ENCODE measurements at places on chromosomes 7 and 10. TPM values are rescaled to one million over a fixed set of nuclear protein-coding genes. Genes with fewer than 3 reads are reported as not detected.
A peak's percentile ranks its signal among the peaks of the same experiment; 100 is the strongest.

DNA sequence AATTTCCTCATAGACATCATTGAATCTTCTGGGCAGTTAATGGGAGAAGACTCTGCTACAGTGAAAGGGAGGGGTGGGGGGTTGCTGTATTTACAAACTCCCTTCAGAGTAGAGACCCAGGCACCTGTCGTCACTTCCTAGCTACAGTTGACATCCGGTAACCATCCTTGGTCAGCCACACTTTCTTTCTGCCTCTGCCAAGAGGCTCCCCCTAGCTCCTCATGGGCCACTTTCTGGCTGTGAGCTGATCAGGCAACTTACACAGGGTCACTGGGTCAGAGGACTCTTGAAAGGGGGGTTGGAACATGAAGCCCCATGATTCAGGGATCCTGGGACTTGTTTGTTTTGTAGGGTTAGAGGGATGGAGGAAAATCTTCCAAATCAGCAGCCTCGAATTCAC lies 1.2 kb downstream of the TECPR1 start:
- H3K36me3 ChIP-seq = no peaks in the 10 kb centered on the region
- peak overlapping the region; percentile 55 for H3K4me3 ChIP-seq
- no peak for DNase-seq
- H3K27ac ChIP-seq = peak overlapping the region; percentile 85
- H3K27me3 ChIP-seq = no peaks in the 10 kb centered on the region
- peaks cover 13% of the 10 kb centered on the region for H3K4me1 ChIP-seq

GRCh38 chr7:115128154-115128553 lies 206.3 kb downstream of the MDFIC start:
- no peaks in the 10 kb centered on the region for H3K36me3 ChIP-seq
- no peaks in the 10 kb centered on the region for H3K4me1 ChIP-seq
- no peak for DNase-seq
- H3K27ac ChIP-seq = no peak overlapping the region

DNA sequence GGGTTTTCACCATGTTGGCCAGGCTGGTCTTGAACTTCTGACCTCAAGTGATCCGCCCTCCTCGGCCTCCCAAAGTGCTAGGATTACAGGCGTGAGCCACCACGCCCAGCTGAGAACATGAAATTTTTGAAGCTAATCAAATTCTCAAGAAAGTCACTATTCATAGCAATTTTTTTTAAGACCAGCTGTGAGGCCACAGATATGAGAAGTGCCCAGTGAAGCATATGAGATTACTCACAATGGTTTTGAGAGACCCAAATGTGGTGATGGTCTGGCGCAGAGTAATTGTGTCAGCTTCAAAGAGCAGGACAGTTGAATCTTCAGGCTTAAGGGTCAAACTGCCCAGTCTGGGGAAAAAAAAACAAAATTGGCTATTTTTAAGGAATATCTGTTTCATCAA lies 16.2 kb downstream of the NCOA4 start:
- no peaks in the 10 kb centered on the region for H3K27me3 ChIP-seq
- peaks cover 11% of the 10 kb centered on the region for H3K4me1 ChIP-seq
- no peak overlapping the region for H3K4me3 ChIP-seq
- H3K27ac ChIP-seq = no peak overlapping the region
- DNase-seq = no peak

- DNase-seq = peak; percentile 2
- H3K4me1 ChIP-seq = peaks cover 5% of the 10 kb centered on the region
- no peak overlapping the region for H3K27ac ChIP-seq
- no peaks in the 10 kb centered on the region for H3K27me3 ChIP-seq
- no peak overlapping the region for H3K4me3 ChIP-seq
Measured at GRCh38 chr10:131888186-131888604, 12.6 kb upstream of the PPP2R2D start.

DNA sequence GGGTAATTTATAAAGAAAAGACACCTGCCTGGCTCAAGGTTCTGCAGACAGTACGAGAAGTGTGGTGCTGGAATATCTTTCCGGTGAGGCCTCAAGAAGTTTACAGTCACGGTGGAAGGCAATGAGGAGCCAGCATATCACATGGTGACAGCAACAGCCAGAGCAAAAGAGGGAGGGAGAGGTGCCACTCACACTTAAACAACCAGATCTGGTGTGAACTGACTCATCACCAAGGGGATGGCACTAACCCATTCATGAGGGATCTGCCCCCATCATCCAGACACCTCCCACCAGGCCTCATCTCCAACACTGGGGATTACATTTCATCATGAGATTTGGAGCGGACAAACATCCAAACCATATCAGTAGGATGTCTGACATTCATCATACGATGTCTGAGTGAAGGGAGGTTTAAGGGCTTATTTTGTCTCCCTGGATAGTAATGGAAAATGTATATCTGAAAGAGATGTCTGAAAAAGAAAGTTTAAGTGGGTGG lies 23.5 kb upstream of the KBTBD2 start:
- no peaks in the 10 kb centered on the region for H3K4me1 ChIP-seq
- DNase-seq = no peak
- H3K27me3 ChIP-seq = no peaks in the 10 kb centered on the region
- H3K27ac ChIP-seq = no peak overlapping the region

- peak; percentile 19 for DNase-seq
- H3K36me3 ChIP-seq = no peaks in the 10 kb centered on the region
- no peak overlapping the region for H3K4me3 ChIP-seq
- H3K27me3 ChIP-seq = no peaks in the 10 kb centered on the region
- peak overlapping the region; percentile 21 for H3K27ac ChIP-seq
Measured at GRCh38 chr10:96093948-96094347, 36.1 kb upstream of the ZNF518A start.

- no peak overlapping the region for H3K27ac ChIP-seq
- H3K4me3 ChIP-seq = no peak overlapping the region
- no peaks in the 10 kb centered on the region for H3K36me3 ChIP-seq
Measured at GRCh38 chr7:51198654-51199053, 118.0 kb downstream of the COBL start.

DNA sequence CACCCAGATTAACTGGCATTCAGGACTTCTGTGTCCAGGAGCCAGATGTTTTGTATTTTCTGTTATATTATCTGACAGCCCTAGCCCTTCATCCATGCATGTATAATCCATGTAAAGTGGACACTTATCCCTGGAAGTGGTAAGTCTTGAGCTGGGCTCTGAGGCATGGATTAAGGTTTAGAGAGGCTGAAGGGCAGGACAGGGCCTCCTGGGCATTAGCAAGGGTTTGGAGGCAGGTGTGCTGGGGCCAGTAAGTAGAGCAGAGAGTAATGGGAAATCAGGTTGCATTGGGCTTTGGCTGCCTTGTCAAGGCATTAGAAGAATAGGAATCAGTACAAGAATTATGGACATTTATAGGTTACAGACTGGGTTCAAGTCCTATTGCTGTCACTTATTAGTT lies 138.0 kb downstream of the DYNC1I1 start:
- no peak overlapping the region for H3K27ac ChIP-seq
- no peaks in the 10 kb centered on the region for H3K4me1 ChIP-seq
- no peaks in the 10 kb centered on the region for H3K36me3 ChIP-seq
- peaks cover 18% of the 10 kb centered on the region for H3K27me3 ChIP-seq
- no peak overlapping the region for H3K4me3 ChIP-seq
- no peak for DNase-seq

DNA sequence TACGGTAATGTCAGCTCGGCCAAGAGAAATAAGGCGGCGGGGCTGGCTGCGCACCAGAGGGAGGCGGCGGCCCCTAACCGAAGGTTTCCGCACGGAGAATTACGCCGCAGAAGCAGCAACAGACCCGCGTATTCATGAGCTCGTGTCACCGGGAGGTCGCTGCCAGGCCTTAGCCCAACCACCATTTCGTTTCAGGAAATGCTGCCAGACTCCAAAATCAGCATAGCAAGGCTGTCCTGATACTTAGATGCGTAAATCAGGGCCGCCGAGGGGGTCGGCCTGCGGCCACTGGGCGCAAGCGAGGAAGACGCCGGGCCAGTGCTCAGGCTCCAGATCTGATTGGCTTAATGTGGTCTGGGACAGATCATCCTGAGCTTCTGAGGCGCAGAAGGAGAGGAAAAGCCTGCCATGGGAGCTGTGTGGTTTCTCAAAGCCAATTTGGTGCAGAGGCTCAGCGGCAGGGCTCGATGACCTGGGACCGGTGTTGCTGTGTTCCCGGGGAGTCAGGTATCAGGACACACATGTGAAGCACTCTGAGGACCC lies 247.9 kb downstream of the BAMBI start:
- H3K4me1 ChIP-seq = no peaks in the 10 kb centered on the region
- H3K4me3 ChIP-seq = no peak overlapping the region
- H3K27ac ChIP-seq = no peak overlapping the region
- no peaks in the 10 kb centered on the region for H3K27me3 ChIP-seq

GRCh38 chr7:90660100-90660499 lies 64.0 kb downstream of the CDK14 start:
- H3K27ac ChIP-seq = no peak overlapping the region
- H3K27me3 ChIP-seq = no peaks in the 10 kb centered on the region
- DNase-seq = no peak
- H3K36me3 ChIP-seq = no peaks in the 10 kb centered on the region

DNA sequence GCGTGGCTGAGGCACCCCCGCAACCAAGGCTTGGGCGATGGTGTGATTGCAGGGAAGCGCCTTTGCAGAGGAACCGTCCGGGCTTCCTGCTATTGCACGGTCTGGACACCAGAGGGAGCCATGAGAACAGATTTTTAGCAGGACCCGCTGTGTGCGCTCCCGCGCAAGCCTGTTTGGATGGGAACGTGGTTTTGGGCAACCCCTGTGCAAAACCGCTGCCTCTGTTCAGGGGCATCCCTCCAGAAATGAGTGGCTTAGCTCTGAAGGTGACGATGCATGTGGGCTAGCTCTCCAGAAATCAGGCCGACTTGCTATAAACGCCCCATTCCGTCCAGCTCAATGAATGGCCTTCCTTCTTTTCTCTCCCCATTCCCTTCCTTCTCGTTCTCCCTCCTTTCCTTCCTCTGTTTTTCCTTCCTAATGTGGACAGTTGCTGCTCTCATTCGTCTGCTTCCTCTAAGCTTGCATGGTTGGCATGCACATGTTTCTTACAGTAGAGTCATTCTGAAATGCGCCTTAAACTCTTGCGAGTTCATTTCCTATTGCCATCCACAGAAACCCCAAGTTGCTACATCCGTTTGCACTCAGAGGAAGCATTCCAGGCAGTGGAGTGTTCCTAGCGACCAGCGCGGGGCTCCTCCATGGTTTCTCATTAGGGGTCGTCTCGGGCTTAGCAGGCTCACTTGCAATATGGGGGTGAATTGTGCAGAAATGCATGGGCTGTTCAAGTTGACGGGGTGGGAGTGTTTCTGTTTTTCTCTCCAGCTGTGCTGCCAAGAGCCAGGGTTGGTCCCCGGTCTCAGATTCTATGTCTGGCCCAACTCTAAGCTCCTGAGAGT lies 302.5 kb upstream of the GALNT17 start:
- H3K27ac ChIP-seq = no peak overlapping the region
- peak; percentile 62 for DNase-seq
- no peak overlapping the region for H3K4me3 ChIP-seq
- no peaks in the 10 kb centered on the region for H3K4me1 ChIP-seq

- no peak overlapping the region for H3K4me3 ChIP-seq
- H3K36me3 ChIP-seq = no peaks in the 10 kb centered on the region
- no peak for DNase-seq
- H3K27me3 ChIP-seq = no peaks in the 10 kb centered on the region
- H3K27ac ChIP-seq = no peak overlapping the region
Measured at GRCh38 chr7:155987681-155988235, 175.5 kb upstream of the SHH start.

DNA sequence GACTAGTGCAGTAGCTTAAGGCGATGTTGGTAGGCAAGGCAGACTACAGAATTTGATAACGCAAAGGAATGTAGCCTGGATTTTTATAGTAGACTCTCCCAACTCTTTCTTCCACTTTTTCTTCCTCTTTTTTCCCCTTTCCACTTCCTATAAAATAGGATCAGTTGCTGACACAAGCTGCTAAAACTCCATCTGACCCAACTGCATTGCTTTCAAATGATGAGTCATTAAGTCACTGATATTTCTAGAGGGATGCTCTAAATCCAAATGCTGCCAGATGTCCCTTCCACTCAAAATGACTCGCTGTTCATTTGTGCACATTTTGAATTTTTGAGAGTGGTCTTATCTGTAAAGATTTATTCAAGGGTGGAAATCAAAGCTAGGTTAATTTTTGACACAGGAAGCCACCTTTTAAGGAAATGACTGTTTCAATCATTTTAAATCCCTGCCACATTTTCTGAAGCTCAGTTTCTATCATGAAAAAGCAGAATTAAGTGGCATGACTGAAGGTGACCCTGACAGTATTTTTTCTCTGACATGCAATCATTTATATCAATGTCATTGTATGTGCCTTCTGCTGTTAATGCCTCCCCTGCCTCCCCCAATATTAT lies 25.8 kb upstream of the SFMBT2 start:
- peaks cover 6% of the 10 kb centered on the region for H3K27me3 ChIP-seq
- no peak for DNase-seq
- no peak overlapping the region for H3K27ac ChIP-seq
- no peaks in the 10 kb centered on the region for H3K36me3 ChIP-seq

DNA sequence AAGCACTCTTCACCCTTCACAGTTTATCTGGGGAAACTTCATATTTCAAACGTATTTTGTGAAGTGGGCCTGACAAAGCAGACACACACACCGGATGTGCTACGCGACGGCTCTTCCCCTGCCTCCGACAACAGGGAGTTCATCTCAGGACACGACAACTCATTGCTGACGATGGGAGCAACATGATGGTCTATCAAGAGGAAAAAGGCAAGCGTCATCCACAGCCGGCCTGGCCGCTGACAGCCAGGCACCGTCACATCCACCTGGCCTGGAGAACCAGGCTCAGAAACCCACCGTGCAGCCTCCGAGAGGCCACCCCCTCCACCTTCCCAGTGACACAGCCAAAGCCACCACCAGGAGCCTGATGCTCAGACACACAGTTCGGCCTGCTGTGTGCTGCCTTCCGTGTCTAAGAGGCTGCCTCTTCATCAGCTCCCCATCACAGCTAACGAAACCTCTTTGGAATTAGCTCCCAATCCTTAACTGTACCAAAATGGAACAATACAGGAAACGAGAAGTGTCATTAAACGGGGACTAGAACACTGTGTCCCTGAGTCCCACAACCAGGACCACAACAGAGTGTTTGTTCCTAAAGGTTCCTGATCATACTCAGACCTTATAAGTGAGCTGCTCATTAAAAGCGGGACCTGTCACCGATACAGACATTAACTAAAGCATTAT lies 76.7 kb downstream of the SFMBT2 start:
- H3K4me3 ChIP-seq = no peak overlapping the region
- H3K27me3 ChIP-seq = no peaks in the 10 kb centered on the region
- no peaks in the 10 kb centered on the region for H3K4me1 ChIP-seq
- no peak overlapping the region for H3K27ac ChIP-seq
- DNase-seq = no peak

DNA sequence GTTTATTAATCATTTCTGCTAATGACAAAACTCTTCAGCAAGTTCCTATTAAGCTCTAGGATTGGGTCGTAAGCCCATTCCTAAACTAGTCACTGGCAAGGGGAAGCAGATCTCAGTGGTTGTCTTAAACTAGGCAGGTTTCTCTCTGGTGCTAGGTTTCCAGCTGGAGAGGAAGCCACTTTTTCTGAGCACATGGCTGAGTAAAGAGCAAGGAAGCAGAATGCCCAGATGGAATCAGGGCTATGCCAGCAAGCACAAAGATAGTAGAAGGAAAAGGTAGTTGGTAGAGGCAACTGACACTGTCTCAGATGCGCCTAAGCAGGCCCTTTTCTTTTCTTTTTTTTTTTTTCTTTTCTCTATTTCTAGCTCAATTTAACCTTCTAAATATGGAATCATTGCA lies 224.9 kb downstream of the EXOC4 start:
- no peak overlapping the region for H3K4me3 ChIP-seq
- H3K27me3 ChIP-seq = no peaks in the 10 kb centered on the region
- no peaks in the 10 kb centered on the region for H3K36me3 ChIP-seq
- no peak for DNase-seq
- no peak overlapping the region for H3K27ac ChIP-seq

Gene CDK13
- 76.0 TPM for total RNA-seq

Gene AGR3
- total RNA-seq = 74.3 TPM

Gene NRG3
- total RNA-seq = 0.57 TPM

Gene SLC35G1
- total RNA-seq = 19.3 TPM

Gene ARHGEF5
- 24.2 TPM for total RNA-seq

Gene RAB11FIP2
- total RNA-seq = 38.4 TPM

Gene CD36
- 16.3 TPM for total RNA-seq

Gene AGAP6
- 4.8 TPM for total RNA-seq

Gene MMD2
- not detected for total RNA-seq
